Activated CD4-positive, alpha-beta T cell treated with anti-CD3 and anti-CD28 coated beads, Interleukin-2, amount 10 ng/mL, durations not matched to agents 7 days and 5 days (primary cell): ENCODE measurements at places on chromosomes 6 and 20.

GRCh38 chr6:167736486-167737204, 90.1 kb upstream of the AFDN start:
- DNase-seq, result no peak

DNA sequence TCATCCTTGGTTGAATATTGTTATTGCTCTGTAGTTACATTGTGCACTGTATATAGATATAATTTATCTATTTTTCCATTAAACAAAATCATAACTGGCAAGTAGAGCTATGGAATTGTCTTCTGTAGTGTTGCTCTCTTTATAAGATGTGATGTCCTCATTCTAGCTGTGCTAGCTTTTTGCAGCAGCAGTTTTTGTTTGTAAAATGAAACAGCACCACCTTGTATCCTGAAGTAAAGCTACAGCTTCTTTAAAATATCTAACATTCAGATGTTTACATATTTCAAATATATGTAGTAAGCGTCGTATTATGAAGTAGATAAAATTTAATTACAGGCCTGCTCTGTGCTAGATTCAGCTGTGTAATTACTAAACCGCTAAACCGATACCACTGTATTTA, 328.8 kb upstream of the MANEA start:
- no peak for DNase-seq

GRCh38 chr6:140440223-140440835, 1065.9 kb upstream of the CITED2 start:
- no peak for DNase-seq

- no peak for DNase-seq
Observed at GRCh38 chr20:41230136-41230535, 87.4 kb downstream of the ZHX3 start.

- no peak for DNase-seq
Observed at GRCh38 chr6:1470040-1470439, 80.7 kb downstream of the FOXF2 start.

GRCh38 chr6:137491478-137491877, 2.7 kb downstream of the OLIG3 start:
- DNase-seq, result no peak

DNA sequence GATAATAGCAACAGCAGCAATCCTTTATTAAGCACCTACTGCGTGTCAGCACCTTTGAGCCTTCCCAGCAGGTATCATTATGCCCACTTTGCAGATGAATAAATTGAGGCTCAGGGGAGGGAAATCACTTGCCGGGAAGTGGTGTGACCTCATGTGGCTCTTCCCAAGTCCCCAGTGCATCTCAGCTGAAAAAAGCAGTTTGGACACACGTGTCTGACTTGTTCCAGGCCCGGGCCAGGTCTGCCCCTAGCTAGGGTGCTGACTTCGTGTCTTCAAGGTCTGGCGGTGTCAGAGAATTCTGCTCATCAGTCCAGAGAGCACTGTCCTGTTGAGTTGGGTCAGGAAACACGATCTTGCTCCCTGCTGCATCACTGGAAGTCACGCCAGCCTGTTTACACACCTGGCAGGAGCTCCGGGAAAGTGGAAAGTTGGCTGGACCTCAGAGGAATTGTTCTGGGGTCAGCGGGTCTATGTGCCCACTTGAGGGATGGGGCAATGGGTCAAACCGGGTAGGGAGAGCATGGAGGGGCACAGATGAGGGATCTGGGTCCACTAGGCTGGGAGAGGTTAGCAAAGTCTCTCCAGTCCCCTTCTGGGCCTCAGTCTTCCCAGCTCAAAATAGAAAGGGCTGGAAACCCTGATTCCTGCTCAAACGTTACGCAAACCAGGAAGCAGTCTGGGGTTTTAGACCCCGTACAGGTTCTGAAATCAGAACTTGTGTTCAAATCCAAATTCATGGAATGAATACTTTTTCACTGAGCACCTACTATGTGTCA, 10.5 kb downstream of the SLC13A3 start:
- no peak for DNase-seq

DNA sequence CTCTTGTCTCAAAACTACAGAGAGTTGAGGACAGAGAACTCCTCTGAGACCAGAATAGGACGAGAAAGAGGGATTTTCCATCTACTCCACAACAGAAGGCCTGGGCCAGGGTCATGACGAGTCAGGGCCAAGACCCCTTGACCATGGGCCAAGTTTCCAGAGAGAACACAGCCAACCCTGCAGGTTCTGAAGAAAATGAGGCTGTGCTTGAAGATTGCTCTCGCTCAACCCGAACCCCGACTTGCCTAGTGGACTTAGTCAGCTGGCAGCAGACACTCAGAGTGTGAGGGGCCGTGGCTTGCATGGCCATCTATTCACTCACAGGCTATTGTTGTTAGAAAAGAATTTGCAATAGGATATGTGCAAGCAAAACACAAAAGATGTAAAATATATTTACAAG, 54.5 kb downstream of the TMEM242 start:
- DNase-seq, result no peak

GRCh38 chr20:39036851-39037250, 74.7 kb downstream of the DHX35 start:
- DNase-seq, result no peak

GRCh38 chr6:35782424-35782823, 1.6 kb downstream of the CLPSL1 start:
- DNase-seq, result no peak

- no peak for DNase-seq
Observed at GRCh38 chr20:59014680-59015389, 4.4 kb upstream of the TUBB1 start.

DNA sequence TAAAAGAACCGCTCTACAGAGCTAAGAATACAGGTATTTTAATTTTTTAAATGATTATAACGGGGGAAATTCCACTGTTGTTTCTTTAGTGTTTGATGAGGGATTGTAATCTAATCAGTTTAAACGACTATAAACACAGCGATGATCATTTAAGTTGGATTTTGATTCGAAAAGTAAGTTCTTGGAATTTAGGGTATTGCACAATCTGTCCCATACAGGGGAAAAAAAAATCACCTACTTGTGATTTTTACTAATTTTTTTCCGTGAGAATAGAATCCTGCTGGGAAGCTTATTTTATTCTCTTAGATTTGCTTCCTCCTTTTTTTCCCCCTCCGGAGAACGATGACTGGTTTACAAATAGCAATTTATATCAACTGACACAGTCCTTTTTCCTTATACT, 108.0 kb downstream of the LAMA2 start:
- no peak for DNase-seq
